Stimulated activated CD4-positive, alpha-beta T cell treated with anti-CD3 and anti-CD28 coated beads, Interleukin-4, amount 100 ng/mL, for 48 hours (primary cell): ENCODE measurements at places on chromosomes 2 and 18.

GRCh38 chr2:183519371-183520056 lies 395.3 kb downstream of the NUP35 start:
- DNase-seq, result no peak

GRCh38 chr2:128498589-128498988 lies 179.9 kb upstream of the HS6ST1 start:
- DNase-seq, result no peak

DNA sequence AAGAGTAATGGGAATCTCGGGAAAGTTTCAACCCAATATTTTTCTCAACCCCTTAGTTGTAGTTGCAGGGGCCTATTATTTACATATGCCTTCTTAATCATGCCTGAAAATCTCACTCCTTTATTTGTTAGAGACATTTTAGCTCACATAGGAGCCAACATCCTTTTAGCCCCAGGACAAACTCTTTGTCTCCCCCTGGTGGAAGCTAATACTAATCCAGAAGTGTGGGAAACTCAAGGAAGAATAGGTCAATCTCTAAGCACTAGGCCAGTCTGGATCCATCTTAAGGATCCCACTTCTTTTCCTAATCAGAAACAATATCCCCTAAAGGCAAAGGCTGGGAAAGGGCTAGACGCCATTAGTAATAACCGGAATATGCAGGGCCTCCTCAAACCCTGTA lies 550.9 kb upstream of the PKDCC start:
- DNase-seq, result no peak

GRCh38 chr2:9018534-9018933 lies 15.1 kb upstream of the MBOAT2 start:
- DNase-seq, result no peak

DNA sequence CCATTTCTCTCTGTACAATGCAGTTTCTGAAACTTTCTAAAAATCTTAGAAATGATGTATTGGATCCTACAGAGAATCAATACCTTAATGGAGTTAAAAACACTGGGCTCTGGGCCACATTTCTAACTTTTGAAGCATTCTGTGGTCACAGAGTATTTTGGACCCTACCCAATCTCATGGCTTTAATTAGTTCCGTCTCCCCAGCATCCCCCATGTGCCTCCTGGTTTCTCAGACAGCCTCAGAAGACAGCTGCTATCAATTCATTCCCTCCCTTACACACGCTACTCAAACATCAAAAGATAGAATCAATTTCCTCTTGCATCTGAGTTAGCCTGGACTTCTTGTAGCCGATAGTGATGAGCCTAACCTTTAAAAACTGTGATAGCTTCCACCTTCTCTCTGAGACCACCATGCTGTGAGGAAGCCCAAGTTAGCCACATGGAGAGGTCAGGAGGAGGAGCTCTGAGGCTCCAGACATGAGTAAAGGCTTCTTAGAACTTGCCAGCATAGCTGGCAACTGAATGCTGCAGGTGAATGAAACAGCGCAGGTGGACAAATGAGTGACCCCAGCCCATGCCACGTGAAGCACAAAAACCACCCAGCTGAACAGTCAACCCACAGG lies 10.4 kb downstream of the ADCY3 start:
- DNase-seq, result no peak
